ENCODE measurements at places on chromosomes 4 and X.
A peak's percentile ranks its signal among the peaks of the same experiment; 100 is the strongest.

DNA sequence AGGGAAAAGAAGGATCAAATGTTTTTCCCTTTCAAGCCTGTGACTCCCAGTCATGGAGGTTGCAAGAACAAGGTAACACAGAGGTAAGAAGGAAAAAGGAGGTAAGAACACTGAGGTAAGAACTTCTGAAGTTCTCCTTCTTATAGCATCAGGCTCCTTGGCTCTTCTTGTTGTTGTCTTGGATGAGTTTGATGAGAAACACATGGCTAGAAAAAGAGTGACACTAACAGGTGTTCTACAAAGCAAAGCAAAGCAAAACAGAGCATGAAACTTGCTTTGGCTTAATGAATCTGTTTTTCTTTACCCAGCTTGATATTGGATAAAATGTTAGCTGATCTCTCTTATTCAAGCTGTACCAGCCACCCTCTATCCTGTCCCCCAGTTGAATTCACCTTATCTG, 231.2 kb upstream of the F9 start:
- DNase-seq, result no peak

DNA sequence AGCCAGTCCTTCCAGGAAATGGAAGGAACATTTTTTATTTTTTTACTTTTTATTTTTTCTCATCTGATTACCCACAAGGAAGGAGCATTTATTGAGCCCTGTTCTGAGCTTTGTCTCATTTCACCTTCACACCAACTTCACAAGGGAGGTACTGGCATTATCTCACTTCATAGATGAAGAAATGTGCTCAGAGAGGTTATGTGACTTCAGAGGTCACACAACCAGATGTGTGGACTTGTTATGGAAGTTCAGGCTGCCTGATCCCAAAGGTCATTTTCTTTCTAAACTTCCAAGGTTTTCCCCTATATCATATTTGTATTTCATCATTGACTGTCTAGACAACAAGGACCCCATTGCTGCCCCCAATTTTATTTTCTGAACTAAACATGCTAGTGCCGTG, 160.3 kb downstream of the DCLK2 start:
- no peak for DNase-seq

- DNase-seq, result no peak
Observed at GRCh38 chr4:85952528-85952927, 407.3 kb downstream of the MAPK10 start.

DNA sequence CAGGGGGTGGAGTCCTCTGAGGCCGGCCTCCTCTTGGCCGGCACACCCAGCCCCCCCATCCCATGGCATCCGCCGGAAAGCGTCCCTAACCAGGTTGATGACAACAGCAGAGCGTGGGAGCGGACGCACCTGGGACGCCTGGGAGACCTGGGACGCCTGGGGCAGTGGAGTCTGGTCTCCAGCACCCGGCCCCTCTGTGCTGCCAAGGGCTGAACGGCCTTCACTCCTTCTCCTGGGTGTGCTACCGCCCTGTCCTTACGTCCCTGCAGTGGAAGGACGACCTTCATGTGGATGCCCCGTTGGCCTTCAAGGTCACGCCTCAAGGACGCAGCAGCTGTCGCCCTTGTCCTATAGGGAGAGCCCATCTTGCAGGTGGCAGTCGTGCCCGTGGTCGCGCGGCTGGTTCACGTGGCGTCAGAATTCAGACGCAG, 26.9 kb downstream of the NKX1-1 start:
- DNase-seq, result no peak

DNA sequence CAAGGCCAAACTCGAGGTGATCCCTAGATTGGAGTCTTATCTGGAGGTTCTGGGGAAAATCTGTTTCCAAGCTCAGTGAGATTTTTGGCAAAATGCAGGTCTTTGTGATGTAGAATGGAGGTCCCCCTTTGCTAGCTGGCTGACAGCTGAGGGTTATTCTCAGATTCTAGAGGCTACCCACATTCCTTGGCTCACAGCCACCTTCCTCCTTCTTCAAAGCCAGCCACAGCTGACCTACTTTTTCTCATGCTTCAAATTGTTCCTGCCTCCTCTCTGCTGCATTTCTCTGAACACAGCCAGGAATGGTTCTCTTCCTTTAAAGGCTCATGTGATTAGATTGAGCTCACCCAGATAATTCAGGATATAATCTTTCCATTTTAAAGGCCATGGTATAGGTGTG, 86.9 kb downstream of the VCX3A start:
- no peak for DNase-seq

- no peak for DNase-seq
Observed at GRCh38 chr4:156198511-156198910, 244.8 kb upstream of the CTSO start.

GRCh38 chr4:37023504-37023903, 221.0 kb upstream of the NWD2 start:
- DNase-seq, result no peak

- DNase-seq, result no peak
Observed at GRCh38 chrX:153064061-153064460, 7.8 kb downstream of the PNMA3 start.

- no peak for DNase-seq
Observed at GRCh38 chrX:33211356-33212260, at the start of gene DMD. Gene DMD (minus strand): TSS chrX:33211549. CDS start chrX:33211312, 237 bp downstream.

- no peak for DNase-seq
Observed at GRCh38 chrX:71664889-71665491, 2.4 kb upstream of the LOC101059915 start.

DNA sequence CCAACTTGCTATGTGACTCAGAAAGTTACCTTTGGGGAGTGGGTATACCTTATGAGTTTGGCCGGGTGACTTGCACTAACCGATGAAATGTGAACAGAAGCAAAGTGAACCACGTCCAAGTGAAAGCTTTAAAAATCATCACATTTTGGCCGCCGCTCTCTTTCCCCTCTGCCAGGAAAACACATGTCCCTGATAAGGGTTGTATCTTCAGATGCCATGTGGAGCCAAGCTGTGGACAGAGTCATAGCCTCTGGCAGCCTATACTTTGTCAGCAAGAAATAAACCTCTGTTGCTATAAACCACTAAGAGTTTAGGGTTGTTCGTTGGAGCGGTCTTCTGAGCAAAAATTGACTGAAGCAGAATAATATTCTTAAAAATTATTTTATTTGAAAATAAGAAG, 92.3 kb downstream of the PRDM5 start:
- no peak for DNase-seq

DNA sequence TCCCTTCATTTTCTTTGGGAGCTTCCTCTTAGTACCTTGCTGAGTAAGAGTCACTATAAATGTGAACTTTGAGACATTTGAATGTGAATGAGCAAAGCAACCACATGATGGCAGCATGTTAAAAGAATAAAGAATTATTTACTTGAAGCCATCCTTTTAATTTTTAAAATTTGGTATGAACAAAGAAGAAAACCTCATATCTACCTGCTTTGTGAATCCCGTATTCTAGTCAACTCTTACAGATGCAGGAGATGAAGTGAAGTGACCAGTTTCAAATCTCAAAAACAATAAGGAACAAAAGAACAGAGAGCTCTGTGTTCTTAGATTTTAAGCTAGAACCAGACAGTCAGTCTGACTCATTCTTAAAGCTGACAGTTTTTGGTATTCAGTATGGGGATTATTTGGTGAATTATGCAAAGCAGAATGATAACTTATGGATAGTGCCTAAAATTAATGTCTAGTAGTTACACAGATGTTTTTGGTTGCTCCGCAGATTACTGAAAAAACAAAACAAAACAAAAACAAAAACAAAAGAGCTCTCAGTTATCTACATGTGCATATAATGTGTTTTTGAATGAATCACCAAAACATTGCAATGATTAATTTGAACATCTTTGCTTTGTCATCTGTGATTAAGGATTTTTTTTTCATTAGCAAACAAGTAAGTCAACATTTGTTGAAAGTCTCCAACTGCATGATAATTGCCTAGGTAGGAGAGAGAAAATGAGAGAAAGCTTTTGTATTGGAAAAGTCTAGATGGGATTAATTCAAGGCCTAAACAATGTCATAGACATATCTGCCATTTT, 48.2 kb upstream of the H2AZ1 start:
- DNase-seq, result no peak

- DNase-seq, result no peak
Observed at GRCh38 chrX:150573106-150573505, 4.7 kb downstream of the MTM1 start.

DNA sequence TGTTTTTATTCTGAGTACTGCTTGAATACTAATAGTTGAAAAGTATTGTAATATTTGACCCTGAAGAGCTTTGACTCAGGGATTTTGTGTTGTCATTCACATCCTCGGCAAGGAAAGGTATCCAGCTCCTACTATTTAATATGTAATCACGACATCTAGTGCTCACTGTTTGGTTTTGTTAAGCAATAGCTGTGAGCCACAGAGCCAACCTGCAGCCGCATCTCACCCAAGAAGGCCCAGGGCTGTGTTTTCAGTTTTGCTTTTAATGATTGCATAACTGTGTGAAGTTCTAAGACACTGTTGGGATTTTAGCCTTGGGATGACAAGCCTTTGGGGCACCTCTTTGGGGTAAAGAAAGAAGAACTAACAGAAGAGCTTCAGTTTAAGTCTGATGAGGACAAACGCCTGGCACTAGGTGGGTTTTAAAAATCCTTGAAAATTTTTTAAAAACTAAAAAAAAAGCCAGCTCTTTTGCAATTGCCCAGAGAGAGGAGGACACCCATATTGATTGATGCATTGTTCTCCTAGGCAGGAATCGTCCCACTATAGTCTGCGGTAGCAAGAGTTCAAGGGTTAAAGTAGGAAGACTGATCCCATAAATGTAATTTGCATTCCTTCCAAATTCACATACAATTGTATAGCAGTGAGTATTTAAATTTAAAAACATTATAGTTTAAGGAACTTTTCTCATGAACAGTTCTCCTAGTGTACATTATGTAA, 157.8 kb downstream of the RELL1 start:
- no peak for DNase-seq

GRCh38 chr4:37735578-37735977, 49.4 kb upstream of the RELL1 start:
- DNase-seq, result no peak

DNA sequence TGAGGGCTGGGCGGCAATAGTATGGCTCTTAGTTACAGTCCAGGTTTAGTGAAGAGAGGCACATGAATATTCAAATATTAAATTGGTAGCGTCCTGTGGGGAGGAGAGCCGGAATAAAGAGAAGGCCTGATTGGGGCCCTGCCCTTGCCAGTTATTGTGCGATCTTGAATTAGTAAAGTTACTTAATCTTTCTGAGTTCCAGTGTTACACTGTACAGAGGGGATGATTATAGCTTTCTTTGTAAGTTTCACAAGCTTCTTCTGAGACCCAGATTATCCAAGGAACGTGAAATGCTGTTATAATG, 1.2 kb downstream of the METAP1 start:
- no peak for DNase-seq

DNA sequence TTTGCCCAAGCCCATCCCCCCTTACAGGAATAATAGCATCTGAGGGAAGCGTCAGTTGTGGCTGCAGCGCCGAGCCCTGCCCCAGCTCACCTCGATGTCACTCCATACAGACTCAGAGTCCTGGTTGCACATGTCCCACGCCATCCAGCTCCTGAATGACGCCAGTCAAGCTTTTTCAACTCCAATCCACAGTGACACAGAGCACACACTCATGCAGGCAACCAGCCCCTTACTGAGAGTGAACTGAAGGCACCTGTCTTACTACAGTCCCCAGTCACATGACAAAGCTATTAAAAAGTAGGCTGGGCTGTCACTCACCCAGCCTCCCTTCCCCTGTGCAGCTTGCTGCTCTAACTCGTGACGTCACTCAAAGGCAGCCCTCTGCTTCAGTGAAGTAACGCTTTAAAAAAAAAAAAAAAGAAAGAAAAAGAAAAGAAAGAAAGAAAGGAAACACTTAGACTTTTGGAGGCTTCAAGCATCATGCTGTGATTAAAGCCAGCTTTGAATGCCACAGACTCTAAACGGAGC, at the start of gene PPARGC1A:
Gene PPARGC1A, minus strand, starts transcription at position 234 of the 528 bp plus-strand sequence. Its CDS starts 90 bp downstream, at position 144.
- DNase-seq, result no peak

- no peak for DNase-seq
Observed at GRCh38 chr4:96093563-96093962, 253.7 kb downstream of the PDHA2 start.

- DNase-seq, result no peak
Observed at GRCh38 chrX:3346501-3347259, at the start of gene MXRA5. Gene MXRA5 (minus strand): TSS chrX:3346652. CDS start chrX:3343833, 2,819 bp downstream.

GRCh38 chr4:147843162-147843561, 111.3 kb downstream of the ARHGAP10 start:
- peak; percentile 4 for DNase-seq

- DNase-seq, result no peak
Observed at GRCh38 chr4:117900832-117901231, 133.5 kb upstream of the NDST3 start.

DNA sequence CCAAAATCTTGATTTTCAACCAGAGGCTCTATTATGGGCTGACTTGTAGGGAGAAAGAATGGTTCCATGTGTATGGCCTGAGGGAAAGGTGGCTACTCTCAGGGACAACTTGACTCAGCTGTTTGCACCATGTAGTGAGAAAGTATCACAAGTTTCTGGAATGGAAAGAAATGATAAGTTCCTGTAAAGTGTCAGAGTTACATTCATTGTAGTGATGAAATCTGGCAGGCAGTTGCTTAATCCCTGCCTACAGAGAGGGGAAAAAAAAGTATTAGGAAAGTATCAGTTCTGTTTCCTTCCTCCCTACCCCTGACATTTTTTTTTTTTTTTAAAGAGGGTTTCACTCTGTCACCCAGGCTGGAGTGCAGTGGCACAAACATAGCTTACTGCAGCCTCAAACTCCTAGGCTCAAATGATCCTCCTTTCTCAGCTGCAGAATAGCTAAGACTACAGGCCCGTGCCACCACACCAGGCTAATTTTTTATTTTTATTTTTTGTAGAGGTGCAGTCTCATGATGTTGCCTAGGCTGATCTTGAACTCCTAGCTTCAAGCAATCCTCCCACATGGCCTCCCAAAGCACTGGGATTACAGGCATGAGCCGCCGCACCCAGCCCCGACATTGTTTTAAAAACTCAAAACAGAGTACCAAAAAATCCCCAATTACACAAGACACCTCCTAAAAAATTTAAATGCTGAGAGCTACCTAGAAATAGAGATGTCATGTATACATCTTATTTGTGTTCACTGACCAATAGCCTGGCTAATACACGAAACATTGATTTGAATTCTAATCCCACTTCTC, 4.8 kb upstream of the FBXL5 start:
- DNase-seq, result peak; percentile 32

- DNase-seq, result peak; percentile 5
Observed at GRCh38 chr4:92305148-92305877, 1.5 kb downstream of the GRID2 start.

GRCh38 chr4:3836756-3837601, 70.8 kb downstream of the ADRA2C start:
- DNase-seq, result no peak

- no peak for DNase-seq
Observed at GRCh38 chrX:7264399-7264798, 116.4 kb upstream of the PUDP start.

DNA sequence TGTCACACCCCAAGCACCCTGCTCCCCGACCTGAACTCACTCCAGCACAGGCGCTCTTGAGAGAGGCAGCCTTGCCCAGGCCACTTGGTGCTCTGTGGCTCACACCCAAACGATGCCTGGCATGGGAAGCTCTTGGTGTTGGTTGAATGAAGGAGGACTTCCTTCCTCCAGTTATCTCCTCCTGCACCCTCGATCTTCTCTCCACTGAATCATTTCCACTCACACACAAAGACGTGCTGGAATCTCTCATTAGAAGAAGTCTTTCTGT, 90.5 kb upstream of the TRIM2 start:
- no peak for DNase-seq

- no peak for DNase-seq
Observed at GRCh38 chrX:77771601-77772000, 14.4 kb downstream of the ATRX start.

- DNase-seq, result no peak
Observed at GRCh38 chr4:87299898-87300297, 22.8 kb downstream of the HSD17B13 start.

GRCh38 chr4:119858176-119858575, 208.5 kb downstream of the MAD2L1 start:
- no peak for DNase-seq
